ENCODE measurements at places on chromosomes 7 and 10. TPM values are rescaled to one million over a fixed set of nuclear protein-coding genes. Genes with fewer than 3 reads are reported as not detected.

- no peak for DNase-seq
These were observed 113.1 kb upstream of the IGFBP3 start for GRCh38 chr7:46034056-46034768.

DNA sequence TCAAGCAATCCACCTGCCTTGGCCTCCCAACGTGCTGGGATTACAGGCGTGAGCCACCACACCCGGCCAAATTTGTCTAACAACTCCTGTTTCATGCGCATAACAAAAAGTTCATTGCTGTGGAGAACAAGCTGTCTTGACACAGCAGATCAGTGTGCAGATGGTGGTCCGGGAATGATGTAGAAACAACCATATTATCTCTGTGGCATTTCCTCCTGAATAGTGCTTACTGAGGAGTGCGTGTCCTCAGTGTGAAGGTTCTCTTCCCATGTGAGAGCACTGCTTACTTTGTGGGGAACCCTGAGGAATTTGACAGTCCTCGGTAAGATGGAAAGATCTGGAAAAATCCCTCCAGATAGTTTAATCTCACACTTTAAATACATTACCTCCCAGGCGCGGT lies 30.3 kb upstream of the ZNF438 start:
- DNase-seq = no peak

DNA sequence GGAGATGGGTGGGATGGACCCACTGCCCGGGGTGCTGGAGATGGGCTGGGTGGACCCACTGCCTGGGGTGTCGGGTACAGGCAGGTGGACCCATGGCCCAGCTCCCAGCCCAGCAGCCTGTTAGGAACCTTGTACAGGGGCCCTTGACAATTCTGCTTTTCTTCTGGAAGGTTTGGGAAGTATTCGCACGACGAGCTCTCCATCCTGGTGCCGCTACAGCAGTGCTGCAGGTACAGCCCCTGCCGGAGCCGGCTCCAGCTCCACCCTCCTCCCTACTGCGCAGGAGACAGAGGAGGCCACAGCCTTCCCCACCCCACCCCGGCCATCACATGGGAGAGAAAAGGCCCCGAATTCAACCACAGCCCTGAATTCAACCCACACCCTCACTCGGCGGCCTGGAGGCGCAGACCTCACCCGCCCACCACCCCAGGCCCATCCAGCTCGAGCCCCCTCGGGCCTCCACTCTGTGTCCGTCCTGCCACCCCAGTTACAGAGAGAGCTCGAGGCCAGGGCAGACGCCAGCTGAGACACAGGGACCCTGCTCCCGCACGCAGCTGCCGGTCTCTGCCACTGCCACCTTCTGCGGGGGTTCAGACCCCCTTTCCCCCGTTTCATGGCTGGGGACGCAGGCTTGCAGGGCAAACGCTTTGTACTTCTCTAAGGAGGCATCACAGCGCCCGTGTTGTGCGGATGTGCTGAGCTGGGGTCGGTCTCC lies 31.3 kb upstream of the FOXL3 start:
- DNase-seq = no peak

Gene OR13A1
- total RNA-seq = not detected

GRCh38 chr10:47282657-47283018 lies 17.4 kb upstream of the GDF10 start:
- DNase-seq = no peak

- DNase-seq = no peak
These were observed 25.5 kb downstream of the C1GALT1 start for GRCh38 chr7:7207876-7208275.

- DNase-seq = peak; percentile 73
These were observed 342.3 kb upstream of the BMPER start for GRCh38 chr7:33562996-33563395.

DNA sequence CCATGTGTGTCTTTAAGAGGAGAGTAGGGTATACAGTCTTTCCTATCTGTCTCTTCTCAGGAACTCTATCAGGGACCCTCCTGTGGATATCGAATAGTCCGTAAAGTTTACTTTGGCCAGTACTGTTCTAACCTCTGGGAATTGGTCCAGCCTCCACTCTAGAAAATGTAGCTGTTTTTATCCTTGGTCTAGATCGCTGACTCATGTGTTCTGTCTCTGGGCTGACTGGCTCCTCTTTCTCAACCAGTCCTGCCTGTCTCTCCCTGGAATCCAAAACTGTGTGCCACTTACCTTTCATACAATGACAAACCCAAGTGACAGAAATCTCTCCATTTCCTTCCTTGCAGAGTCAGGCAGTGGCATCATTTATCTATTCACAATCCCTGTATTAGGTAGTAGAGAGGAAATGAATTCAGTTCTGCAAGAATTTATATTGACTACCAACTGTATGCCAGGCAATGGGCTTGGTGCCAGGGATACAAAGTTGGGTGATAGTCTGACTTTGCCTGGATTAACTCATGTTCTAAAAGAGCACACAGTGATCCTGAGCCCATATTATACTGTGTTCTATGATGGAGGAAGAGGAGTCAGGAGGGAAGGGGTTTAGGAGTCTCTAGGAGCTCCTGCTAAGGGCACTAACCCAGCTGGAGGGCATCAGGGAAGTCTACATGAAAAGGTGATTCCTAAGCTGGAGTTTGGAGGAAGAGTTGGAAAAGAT lies 232.7 kb downstream of the LRMDA start:
- DNase-seq = no peak

DNA sequence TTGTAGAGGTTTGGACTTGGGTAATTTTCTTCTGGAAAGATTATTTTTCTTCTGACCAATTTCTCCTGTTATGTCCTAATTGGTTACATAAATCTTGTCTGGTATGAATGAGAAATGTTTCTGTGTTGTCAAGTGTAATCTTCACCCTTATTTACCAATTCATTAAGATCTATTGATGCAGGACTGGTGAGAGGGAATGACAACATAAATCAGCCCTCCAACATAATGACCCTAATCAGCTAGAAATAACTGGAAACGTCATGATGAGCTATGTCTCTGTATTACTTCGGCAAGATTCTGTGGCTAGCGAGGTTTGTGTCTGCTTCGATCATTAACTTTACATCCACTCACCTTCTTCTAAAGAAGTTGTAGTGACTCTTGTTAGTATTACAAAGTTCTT lies 3.5 kb downstream of the FOXP2 start:
- no peak for DNase-seq

DNA sequence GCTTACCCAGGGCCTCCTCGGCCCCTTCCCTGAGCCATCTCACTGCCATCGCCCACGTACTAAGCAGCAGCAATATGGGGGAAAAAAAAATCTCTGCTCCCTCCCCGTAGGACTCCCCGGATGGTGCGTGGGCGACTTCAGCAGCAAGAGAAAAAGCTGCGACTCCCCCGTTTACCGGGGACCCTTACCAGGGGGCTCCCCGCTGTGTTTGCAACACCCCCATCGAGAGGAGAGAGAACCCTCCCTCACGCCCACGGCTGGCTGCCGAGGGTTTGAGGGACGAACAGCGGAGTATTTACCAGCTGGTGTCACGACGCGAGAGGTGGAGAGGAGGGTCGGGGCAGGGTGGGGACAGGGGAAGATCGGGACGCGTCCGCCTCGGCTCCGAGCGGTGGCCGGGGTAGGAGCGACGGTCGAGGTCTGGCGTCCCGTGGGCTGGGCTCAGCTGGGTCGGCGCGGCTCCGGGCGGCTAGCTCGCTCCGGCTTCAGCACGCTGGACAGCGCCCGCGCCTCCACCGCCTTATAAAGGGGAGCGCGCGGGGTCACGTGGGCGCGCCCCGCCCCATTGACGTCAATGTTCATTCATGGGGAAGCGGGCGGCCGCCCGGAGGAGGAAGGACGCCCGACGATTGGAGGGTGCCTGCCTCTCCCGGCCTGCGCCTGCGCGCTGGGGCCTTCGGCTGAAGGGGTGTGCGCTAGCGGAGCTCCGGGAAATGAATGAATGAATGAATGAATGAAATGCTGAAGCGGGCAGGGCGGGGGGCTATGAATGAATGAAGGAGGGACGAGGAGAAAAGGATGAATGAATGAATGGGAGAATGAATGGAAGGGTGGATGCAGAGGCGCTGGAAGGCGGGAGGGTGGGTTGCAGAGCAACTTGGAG lies at the start of gene VGF:
Gene VGF (minus strand): TSS at position 495 of the 883 bp plus-strand sequence. CDS start 726 bp downstream, outside the sequence.
- DNase-seq = peak; percentile 95

Gene ARHGAP19
- 13.4 TPM for total RNA-seq

Gene CPA1
- total RNA-seq = 0.32 TPM

Gene SLC25A40
- total RNA-seq = 8.4 TPM

Gene LIPK
- total RNA-seq = not detected

Measured in fibroblast of villous mesenchyme (primary cell).